ENCODE measurements at places on chromosomes 7 and 10.
A peak's percentile ranks its signal among the peaks of the same experiment; 100 is the strongest.

DNA sequence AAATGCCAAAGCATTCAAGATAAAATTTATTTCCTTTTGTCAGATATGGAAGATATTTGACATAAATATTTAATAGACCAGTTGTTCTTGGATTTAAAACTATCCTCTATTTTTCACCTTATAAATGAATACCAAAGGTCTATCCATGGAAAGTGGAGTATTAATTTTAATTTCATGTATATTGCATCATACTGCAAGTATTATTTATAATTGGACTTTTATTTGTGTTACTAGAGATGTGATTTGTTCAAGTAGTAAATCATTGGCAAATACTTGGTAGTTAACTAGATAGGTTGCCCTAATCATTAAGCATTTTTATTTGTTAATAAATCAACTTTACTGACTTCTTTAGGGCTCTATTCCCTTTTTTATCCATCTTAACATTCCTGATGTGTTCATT, 98.1 kb downstream of the CDC14C start:
- no peak for DNase-seq

DNA sequence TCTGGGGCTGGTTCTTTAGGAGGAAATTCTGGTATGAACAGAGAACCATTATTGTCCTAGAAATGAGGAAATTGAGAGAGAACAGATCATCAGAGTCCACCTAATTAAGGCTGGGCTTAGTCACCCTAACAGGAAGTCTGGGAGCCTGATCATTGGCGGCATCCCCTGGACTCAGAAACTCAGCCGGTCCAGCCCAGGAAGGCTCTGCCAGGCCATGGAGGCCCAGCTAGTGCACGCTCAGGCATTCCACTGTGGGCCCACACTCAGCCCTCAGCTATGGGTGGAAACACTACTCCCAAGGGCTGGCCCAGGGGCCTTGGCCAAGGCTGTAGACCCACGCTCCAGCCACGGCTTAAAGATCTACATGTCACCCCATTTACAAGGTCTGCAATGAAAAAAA, 109.2 kb downstream of the PTPN20 start:
- peak; percentile 79 for DNase-seq

- no peak for DNase-seq
Measured at GRCh38 chr7:43753843-43754242, 4.6 kb upstream of the BLVRA start.

DNA sequence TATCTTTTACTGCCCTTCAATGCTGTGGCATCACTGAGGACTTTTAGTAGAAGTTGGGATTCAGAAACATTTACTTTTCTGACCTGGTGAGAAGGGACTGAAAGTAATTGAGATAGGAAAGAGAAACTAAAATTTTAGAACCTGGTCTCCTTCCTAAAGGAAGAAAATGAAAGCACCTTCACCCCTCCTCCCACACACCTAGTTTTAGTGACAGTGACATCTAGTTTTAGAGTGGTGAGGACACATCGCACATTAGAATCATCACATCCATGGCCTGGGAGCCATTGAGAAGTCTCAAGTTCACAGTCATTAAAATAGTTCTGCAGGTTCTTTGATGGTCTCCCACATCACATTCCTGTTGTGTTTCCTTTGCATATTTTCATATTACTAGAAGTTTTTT, 16.1 kb downstream of the TAS2R41 start:
- no peak for DNase-seq

GRCh38 chr7:124700655-124701054, 64.9 kb downstream of the GPR37 start:
- no peak for DNase-seq

DNA sequence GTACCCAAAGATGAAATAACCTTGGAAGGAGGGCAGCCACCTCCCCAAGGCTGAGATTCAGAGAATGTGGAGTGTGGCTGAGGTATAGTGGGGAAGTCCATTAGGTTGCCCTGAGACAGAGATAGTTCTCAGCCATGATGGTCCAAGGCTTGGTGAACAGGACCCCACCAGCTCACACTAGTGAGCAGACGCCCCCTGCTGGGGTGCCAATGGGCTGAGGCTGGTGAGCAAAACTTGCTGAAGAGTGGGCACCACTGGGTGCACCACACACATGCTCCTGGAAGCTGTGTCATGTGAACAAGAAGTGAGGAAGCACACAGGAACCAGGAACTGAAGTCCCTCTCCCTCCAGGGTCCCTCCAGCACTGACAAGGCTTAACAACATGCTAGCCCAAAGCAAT, 8.9 kb downstream of the FBXL13 start:
- DNase-seq: peak; percentile 75

- DNase-seq: no peak
Measured at GRCh38 chr10:18606051-18606695, 45.2 kb downstream of the NSUN6 start.

- no peak for DNase-seq
Measured at GRCh38 chr10:104036069-104036384, 49.7 kb downstream of the COL17A1 start.

DNA sequence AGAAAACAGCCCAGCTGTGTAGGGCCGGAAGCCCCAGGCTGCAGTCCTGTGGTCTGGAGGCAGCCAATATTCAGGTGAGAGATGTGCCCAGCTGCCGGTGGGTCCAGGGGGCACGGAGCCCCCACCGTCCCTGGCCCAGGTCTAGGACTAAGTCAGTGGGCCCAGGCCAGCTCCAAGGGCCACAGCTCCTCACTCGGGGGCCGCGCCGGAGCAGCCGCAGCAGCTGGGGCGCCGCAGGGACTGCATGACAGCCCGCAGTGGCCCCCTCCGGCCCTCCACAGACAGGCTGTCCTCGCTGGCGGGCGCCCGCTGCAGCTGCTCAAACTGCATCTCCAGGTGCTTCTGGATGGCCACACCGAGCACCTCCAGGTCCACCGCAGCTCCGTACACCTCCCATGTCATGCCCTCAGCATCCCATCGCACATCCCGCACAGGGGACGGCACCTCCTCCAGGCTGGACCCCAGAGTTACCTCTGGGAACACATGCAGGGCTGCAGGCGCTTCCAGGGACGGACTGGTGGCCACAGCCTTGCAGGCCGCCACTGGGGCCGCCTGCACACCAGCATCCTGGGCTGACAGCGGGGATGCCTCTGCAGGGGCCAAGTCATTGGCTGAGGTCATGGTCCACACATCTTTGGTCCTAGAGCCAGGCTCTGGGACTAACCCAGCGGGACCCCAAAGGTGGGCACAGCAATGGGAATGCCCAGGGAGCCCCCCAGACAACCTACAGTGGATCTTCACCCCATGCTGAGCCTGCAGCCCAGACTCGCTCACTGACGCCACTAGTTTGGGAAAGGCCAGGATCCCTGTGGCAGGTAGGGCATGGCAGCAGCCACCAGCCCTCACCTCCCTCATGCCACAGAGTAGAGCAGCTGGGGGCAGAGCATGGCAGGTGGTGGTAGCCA, 7.0 kb downstream of the GPRIN2 start:
- DNase-seq: peak; percentile 80

DNA sequence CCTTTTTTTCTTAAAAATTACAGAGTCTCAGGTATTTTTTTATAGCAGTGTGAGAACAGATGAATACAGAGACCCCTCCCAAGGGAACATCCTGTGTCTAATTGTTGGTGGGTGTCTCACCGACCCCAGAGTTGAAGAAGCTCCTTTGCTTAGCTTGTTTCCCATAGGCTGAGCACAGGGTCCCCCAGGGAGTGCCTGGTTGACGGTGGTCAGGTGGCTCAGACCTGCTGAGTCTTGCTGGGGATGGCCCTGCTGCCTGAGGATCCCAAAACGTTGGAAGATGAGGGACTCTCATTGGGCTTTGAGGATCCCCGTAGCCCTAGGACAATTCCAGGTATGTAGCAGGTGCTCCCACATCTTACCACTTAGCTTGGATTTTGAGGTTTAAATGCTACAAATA, 19.5 kb downstream of the SCART1 start:
- no peak for DNase-seq

GRCh38 chr7:115013886-115014285, 92.0 kb downstream of the MDFIC start:
- no peak for DNase-seq
